A549 treated with GW870086 at 1 μM for 4 hours (cell line): ENCODE measurements at places on chromosomes 5 and 9. TPM values are rescaled to one million over a fixed set of nuclear protein-coding genes. Genes with fewer than 3 reads are reported as not detected.

Gene OR1Q1
- total RNA-seq: not detected in 5 replicates

Gene SPINK5
- not detected in 5 replicates for total RNA-seq

Gene GPRIN1
- total RNA-seq: 6.9 to 9.5 TPM (median 8.6 TPM) in 5 replicates

Gene KCNIP1
- total RNA-seq: not detected in 5 replicates

Gene FAM200C
- 1.5 to 2.0 TPM (median 1.8 TPM) in 5 replicates for total RNA-seq

Gene HSPB3
- 0.26 to 0.48 TPM (median 0.41 TPM) in 3 of 5 replicates, not detected in the others for total RNA-seq

Gene ANKDD1B
- not detected in 5 replicates for total RNA-seq

Gene FAM174A
- total RNA-seq: 13.9 to 15.9 TPM (median 14.5 TPM) in 5 replicates

Gene MOB3B
- total RNA-seq: 7.2 to 11.0 TPM (median 9.6 TPM) in 5 replicates

Gene DROSHA
- total RNA-seq: 35.3 to 46.2 TPM (median 40.5 TPM) in 5 replicates

Gene NTRK2
- total RNA-seq: 0.01 TPM in 2 of 5 replicates, not detected in the others

Gene PCDH1
- 2.9 to 6.0 TPM (median 5.7 TPM) in 5 replicates for total RNA-seq

Gene CATSPER3
- total RNA-seq: 0.19 to 0.50 TPM (median 0.37 TPM) in 5 replicates

Gene BTNL3
- not detected in 5 replicates for total RNA-seq

Gene SPATA31C2
- total RNA-seq: not detected in 5 replicates

Gene AK8
- 0.79 to 1.4 TPM (median 1.1 TPM) in 5 replicates for total RNA-seq

Gene CLIC3
- 3.3 to 5.1 TPM (median 4.8 TPM) in 5 replicates for total RNA-seq
